ENCODE measurements at places on chromosomes 6 and 20. TPM values are rescaled to one million over a fixed set of nuclear protein-coding genes. Genes with fewer than 3 reads are reported as not detected.

Gene ZSCAN31
- total RNA-seq: 2.3 TPM

Gene LAMP5
- total RNA-seq: not detected

Gene SRSF12
- total RNA-seq: 0.51 TPM

Gene TP53INP2
- total RNA-seq: 0.92 TPM

Gene PRND
- not detected for total RNA-seq

Gene ENPP5
- total RNA-seq: 1.4 TPM

Gene NOX3
- total RNA-seq: not detected

Gene EMILIN3
- total RNA-seq: 0.04 TPM

Gene EPHA7
- under 0.01 TPM for total RNA-seq

Gene SIRPD
- total RNA-seq: not detected

Gene FAM209B
- total RNA-seq: 0.71 TPM

Gene L3MBTL3
- total RNA-seq: 19.3 TPM

Gene ULBP1
- total RNA-seq: 6.4 TPM

Gene DOK5
- not detected for total RNA-seq

Gene CABLES2
- total RNA-seq: 6.2 TPM

Gene JPH2
- total RNA-seq: 7.8 TPM

Gene HCK
- not detected for total RNA-seq

Gene FAM8A1
- 7.9 TPM for total RNA-seq

Gene PTPRT
- not detected for total RNA-seq

Gene GPLD1
- 0.03 TPM for total RNA-seq

Gene C6orf58
- 0.10 TPM for total RNA-seq

Gene OR12D3
- total RNA-seq: not detected

Gene TMEM217
- total RNA-seq: 0.63 TPM

Gene KCNK16
- total RNA-seq: not detected

Gene HLA-DQB1
- total RNA-seq: 1.7 TPM

Gene GTF2H4
- 25.9 TPM for total RNA-seq

Gene VGLL2
- total RNA-seq: not detected

Gene ADISSP
- 77.4 TPM for total RNA-seq

Gene LGSN
- not detected for total RNA-seq

Gene MYH7B
- total RNA-seq: 0.11 TPM

Data from foreskin keratinocyte (primary cell).